ENCODE measurements at places on chromosomes 13 and 19. TPM values are rescaled to one million over a fixed set of nuclear protein-coding genes. Genes with fewer than 3 reads are reported as not detected.

DNA sequence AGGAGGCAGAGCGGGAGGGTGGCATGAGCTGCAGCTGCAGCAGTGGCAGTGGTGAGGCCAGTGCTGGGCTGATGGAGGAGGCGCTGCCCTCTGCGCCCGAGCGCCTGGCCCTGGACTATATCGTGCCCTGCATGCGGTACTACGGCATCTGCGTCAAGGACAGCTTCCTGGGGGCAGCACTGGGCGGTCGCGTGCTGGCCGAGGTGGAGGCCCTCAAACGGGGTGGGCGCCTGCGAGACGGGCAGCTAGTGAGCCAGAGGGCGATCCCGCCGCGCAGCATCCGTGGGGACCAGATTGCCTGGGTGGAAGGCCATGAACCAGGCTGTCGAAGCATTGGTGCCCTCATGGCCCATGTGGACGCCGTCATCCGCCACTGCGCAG lies 2.0 kb downstream of the EGLN2 start:
- DNase-seq: no peak

DNA sequence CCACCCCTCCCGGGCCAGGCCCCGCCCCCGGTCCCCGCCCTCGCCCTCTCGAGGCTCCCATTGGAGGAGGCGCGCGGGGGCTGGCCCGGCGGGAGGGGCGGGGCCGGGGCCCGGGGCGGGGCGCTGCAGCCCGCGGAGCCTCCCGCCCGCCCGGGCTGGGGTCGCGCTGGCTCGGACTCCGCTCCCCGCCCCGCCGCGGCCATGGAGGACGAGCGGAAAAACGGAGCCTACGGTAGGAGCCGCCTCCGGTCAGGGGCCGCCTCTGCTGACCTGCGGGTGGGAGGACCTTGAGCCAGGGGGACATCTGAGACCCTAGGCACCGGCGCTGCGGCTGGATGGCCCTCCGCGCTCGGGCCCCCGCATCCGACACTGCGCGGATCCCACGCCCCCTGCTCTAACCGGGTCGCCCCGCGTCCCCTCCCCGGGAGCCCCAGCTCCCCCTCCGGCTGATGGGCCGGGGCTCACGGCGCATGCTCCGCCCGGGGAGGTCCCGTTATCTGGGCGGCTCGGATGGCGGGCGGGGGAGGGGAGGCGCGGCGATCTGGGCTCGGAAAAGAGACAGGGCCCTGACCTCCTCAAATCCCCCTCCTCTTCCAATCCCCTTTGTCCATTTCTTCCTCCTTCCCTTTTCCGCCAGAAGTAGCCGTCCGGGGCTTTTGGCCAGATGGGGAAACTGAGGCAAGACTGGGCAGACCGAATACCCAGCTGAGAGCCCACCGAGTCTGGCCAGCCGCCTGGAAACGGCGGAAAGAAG lies 15.4 kb upstream of the AP1M2 start:
- no peak for DNase-seq

- no peak for DNase-seq
Observed at GRCh38 chr19:40523322-40524047, 53.2 kb upstream of the SHKBP1 start.

Gene CACTIN
- polyA plus RNA-seq: 30.3 TPM

GRCh38 chr19:18946918-18947317 lies 5.9 kb upstream of the HOMER3 start:
- no peak for DNase-seq

Measured in left renal cortex interstitium (tissue), 4 donors.